ENCODE measurements at places on chromosomes 2 and 18.

DNA sequence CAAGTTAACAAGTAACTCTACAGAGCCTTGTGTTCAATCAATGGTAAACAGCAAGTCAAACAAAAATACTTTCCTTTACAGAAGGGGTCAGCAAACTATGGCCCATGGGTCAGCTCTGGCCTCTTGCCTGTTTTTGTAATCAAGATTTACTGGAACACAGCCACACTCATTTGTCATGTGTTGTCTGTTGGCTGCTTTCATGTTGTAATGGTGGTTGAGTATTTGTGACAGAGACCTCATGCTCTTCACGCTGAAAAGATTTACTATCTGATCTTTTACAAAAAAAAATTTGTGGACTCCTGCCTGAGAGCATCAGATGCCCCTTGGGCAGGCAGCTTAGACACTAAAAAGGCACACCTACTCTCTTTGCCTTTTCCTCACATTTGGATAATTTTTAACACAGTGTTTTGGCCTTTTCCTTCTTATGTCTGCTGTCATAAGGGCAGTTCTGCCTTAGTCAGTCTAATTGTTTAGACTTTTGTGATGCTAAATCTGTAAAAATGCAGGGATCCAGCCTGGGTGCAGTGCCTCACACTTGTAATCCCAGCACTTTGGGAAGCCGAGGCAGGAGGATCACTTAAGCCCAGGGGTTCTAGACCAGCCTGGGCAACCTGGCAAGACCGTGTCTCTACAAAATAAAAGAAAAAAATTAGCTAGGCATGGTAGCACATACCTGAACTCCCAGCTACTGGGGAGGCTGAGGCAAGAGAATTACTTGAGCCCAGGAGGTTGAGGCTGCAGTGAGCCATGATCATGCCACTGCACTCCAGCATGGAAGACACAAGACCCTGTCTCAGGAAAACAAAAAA, 18.3 kb downstream of the IL1B start:
- DNase-seq: no peak

- no peak for DNase-seq
Measured at GRCh38 chr2:42348113-42348805, 12.8 kb downstream of the COX7A2L start.

- no peak for DNase-seq
Measured at GRCh38 chr2:230870544-230871360, 6.0 kb downstream of the ITM2C start.

GRCh38 chr2:240013343-240013742, 11.8 kb downstream of the NDUFA10 start:
- no peak for DNase-seq

DNA sequence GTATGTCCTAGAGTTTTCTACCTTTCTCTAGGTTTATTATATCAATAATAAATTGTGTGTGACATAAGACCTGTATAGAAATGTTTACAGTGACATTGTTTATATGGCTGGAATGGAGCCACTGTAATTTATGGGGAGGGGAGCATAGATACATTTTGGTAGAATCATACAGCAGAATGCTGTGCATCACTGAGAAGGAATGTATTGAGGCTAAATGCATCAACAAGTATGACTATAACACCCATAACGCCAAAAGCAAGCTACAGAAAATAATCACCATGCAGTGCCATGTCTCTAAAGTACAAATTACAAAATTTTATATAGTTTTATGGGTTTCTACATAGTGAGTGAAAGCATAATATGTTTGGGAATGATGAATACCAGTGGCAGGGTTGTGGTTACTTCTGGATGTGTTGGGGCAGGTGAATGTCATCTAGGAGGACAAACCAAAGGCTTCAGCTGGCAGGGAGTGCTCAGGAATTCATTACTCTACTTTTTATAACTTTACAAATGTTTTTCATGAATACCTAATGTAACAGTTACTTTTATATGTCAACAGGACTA, 226.0 kb upstream of the NETO1 start:
- no peak for DNase-seq
